ENCODE measurements at places on chromosomes 3 and 15.

DNA sequence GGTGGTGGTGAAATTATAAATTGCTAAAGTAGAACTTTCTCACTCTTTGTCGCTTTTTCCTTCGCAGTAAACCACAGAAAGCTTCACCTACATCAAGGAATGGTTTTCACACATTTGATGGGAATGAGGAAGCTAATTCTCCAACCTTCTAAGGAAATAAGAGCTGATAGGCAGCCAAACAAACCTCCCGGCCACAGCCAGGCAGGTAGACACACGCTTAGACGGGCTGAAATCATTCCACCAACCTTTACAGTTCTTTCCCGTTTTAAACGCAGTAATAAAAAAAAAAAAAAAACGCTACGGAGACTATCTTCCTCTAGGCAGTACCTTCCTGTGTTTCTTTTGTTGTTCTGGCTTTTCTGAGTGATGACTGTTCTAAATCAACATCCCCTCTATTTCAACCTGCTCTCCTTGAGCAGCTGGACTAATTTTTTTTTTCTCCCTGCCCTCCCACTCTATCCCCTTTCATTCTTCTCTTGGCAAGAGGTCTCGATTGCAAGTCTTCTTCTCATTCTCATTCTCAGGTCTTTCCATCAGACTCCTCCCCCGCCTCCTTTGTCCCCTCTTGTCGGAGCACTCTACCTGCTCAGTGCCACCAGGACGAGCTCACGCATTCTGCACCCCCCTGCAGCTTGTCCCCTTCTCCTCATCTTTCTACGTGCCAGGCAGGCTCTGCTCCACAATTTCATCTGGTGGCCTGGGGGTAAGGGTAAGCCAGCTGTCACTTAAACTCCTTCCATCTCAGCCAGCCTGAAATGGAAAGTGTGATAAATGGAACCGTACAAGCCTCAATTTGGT lies 391.1 kb upstream of the MDFIC2 start:
- DNase-seq = no peak

DNA sequence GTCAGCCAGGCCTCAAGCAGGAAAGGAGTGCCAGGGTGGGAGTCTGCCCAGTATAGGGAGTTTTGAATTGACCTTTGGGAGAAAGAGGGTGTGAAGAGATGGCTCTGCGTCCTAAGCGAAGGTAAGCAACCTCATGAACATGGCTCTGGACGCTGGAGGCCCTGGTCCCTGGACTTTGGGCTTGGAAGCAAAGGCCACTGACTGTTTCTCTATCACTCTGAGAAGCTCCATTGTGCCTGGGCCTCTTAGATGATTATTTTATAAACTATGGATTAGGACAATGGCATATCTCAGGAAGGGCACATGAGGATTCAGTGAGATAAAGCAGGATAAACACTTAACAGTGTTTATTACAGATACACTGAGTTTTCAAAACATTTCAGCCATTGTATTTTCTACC lies 59.0 kb downstream of the SUCLG2 start:
- DNase-seq = no peak

GRCh38 chr15:82621970-82622369 lies 25.2 kb downstream of the CPEB1 start:
- DNase-seq = no peak

DNA sequence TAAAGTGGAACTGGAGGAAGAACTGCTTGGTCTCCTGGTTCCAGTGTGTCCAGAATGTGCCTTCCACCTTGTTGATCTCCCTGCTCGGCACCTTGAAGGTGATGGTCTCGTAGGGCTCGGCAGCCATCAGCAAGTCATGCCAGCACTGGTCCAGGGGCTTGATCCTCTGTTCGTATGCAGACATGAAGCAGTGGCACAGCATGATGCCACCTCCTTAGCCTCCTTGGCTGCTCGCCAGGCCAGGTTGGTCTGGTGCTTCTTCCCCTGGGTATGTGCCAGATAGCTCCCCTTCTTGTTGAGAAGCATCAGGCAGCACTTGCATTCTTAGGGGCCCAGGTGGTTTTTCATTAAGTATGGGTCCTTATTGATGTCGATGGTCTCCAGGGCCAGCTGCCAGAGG lies 17.8 kb upstream of the TXNRD3 start:
- DNase-seq = no peak

DNA sequence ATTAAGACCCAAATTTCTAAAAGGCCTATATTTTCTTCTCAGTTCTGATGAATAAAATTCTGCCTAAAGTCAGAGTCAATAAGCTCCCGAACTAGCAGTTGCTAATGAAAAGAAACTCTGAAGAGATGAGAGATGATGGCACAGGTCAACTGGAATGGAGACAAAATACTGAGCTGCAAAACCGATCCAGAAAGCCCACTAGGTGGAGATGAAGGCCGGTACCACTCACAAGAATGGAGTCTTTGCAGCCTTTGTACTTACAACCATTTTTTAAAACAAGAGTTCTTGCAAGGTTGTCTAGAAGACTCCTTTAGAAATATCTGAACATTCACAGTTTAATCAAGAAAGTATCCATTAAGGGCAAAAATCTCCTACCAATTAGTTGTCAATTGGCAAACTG lies 119.9 kb upstream of the TJP1 start:
- DNase-seq = no peak

- no peak for DNase-seq
Observed at GRCh38 chr3:139481116-139481515, 4.8 kb upstream of the RBP2 start.

DNA sequence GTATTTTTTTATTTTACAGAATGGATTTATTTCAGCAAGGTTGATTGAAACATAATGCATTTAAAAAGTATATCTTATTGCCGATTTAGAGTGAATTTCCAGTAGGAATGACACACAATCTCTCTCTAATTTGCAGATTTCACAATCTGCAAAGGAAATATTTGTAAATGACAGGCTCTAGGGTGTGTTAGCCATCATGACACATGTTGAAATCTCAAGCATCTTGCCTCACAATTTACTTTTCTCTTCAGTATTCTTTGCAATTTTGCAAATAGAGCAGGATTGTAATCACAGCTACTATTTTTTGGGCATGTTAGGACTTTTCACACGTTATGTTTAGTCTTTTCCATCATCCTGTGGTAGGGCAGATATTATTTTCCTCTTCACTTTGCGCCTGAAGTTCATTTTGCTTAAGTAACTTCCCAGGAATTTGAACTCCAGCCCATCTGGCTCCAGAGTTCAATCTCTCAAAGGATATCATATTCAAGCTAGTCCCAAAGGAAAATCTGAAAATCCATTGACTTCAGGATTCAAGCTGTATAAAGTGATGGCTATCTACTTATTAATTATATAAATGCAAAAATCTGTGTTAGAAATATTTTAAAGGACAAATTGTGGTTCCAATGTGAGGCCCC lies 55.4 kb downstream of the ATP13A4 start:
- DNase-seq = no peak

DNA sequence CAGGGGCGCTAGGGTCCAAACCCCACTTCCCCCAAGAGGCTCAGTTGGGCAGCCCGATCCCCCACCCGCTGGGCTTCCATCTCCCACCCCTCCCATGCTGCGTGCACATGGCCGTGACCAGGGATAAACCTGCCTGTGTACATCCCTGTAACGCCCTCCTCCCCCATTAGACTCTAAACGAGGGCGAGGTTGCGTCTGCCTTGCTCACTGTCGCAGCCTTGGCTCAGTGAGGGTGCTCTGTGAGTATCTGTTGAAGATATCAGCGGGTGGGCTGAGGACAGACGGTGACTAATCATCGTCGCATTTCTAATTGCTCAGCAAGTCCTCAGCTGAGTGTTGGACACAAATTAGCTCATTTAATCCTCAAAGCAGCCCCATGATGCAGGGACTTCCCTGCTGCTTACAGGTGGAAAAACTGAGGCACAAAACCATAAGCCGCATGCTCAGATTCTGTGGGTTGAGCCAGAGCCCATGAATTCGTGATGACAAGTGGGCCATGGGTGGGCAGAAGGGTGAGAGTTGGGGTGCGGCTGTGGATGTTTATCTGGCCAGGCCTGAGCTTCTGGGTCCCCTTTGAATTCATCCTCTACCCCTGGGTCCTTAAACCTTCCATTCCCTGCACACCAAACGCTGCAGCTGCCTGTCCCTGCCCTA lies 26.0 kb downstream of the FBLN2 start:
- peak; percentile 21 for DNase-seq

- no peak for DNase-seq
Observed at GRCh38 chr3:168613151-168613550, 517.4 kb upstream of the GOLIM4 start.

DNA sequence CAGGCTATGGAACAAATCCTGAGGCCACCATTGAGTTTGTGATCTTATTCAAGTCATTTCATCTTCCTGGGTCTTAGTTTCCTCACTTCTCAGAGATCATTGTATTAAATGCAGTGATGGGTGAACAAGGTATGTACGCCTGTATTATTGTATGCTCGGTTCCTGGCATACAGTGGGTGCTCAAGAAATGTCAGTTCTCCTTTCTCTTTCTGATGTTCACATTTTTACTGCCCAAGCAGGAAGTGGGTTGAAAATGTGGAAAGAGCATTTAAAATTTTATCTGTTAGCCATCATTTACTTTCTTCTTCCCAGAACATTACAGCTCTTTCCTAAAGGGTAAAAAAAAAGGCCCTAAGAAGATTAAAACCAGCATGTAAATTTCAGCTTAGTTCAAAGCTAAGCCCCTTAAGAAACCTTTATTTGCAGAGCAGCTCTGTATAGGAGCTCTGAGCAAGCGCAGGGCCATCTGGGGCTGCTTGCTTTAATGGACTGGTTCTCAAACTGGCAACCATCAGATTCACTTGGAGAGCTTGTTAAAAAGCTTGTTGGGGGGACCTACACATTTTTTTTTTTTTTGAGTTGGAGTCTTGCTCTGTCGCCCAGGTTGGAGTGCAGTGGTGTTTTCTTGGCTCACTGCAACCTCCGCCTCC lies 179.4 kb downstream of the CHST2 start:
- DNase-seq = no peak

DNA sequence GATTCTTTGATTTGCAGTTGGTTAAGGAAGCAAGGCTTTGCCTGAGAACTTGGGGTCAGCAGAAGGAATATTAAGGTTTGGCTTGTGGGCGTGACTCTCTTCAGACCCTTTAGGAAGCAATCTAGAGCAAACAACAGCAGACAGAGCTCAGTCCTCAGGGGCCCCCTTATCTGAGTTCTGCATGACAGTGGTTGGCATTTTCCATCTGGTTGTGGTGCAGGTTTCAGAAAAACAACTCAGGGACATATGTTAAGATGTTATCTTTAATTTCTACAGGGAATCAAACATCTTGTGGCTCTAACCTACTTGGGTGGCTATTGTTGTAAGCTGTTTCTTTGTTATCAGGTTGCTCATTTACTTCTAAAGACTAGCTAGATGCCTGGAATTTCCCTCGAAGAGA lies 141.4 kb downstream of the VPS8 start:
- no peak for DNase-seq

GRCh38 chr3:67940210-67940952 lies 286.0 kb upstream of the SUCLG2 start:
- no peak for DNase-seq

GRCh38 chr3:52503788-52504424 lies 8.8 kb downstream of the STAB1 start:
- DNase-seq = no peak

- no peak for DNase-seq
Observed at GRCh38 chr3:133505813-133506212, 67.7 kb upstream of the CDV3 start.

DNA sequence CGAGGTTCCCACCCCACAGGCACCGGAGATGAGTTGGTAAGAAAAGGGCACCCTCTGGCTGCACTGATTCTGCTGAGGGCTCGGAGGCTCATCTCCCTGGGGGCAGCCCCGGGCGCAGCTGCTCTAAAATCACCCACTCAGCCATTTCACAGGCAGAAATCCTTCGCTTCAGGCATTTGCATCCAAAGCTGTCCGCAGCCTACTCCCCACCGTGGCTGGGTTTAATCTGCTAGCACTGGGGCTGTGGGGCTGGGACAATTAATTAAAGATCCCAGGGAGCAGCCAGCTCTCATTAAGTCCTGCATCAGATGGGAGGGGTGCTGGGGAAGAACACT lies 104.3 kb upstream of the PRR20G start:
- DNase-seq = no peak

DNA sequence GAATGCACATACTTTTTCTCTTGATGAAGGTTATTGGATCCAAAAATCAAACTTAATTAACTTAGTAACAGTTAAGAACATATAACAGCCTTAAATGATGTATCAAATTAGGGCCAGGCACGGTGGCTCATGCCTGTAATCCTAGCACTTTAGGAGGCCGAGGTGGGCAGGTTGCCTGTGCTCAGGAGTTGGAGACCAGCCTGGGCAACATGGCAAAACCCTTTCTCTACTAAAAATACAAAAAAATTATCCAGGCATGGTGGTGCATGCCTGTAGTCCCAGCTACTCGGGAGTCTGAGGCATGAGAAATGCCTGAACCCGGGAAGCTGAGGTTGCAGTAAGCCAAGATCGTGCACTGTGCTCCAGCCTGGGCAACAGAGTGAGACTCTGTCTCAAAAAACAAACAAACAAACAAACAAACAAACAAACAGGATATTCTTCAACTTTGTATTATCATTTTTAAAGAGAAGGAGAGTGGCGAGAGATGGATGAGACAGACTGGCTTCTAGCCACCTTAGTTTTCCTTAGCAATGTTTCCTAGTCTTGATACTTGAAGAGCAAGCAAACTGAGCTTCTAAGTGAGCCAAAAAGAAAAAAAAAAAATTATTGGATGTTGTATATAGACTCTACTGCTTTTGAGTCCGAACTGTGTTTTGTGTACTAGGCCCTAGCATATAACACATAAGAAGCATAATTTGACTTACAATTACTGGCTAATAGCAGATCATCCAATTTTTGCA lies 13.8 kb downstream of the SPRED1 start:
- DNase-seq = no peak

DNA sequence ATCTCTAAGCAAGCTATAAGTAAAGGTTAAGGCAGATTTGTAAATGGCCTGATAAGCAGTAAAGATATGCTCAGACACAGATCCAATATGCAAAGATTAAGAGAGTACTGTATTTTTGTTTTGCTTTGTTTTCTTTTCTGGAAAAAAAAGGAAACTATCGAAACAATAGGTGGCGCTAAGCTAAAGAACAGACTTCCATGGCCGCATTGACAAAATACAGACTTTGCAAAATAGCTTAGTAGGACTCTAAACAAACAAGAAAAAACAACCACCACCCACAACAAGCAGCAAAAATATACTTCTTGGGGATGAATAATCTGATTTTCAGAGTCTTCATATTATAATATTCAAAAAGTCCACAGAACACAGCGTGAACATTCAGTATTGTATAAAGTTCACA lies 758.4 kb upstream of the ROBO1 start:
- DNase-seq = no peak

All from activated CD4-positive, alpha-beta T cell treated with anti-CD3 and anti-CD28 coated beads, Interleukin-2, Interleukin-6, amounts not matched to agents 100 ng/mL and 50 ng/mL, durations not matched to agents 16 hours and 8 hours (primary cell).